ENCODE measurements at places on chromosomes 7 and 10.

GRCh38 chr7:40644454-40645188 lies 509.8 kb downstream of the SUGCT start:
- peak; percentile 18 for DNase-seq

DNA sequence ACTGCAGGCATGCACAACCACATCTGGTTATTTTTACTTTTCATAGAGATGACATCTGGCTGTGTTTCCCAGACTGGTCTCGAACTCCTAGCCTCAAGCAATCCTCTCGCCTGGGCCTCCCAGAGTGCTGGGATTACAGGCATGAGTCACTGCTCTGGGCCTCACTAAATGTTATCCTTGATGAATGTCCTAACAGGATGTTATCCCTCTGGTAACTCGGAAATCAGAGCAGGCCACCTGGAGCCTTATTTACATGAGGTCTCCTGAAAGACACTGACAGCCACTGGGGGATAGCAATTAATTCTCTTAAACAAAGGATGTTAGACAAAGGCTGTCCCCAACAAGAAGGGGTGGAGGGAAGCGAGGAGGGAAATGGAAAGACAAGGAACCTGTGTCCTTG lies 4.5 kb upstream of the ZNF438 start:
- no peak for DNase-seq

- no peak for DNase-seq
Observed at GRCh38 chr7:128940494-128941322, 3.0 kb downstream of the IRF5 start.

- no peak for DNase-seq
Observed at GRCh38 chr10:125799451-125800182, 23.4 kb downstream of the UROS start.

- no peak for DNase-seq
Observed at GRCh38 chr7:111232249-111233084, 141.5 kb downstream of the LRRN3 start.

- DNase-seq: no peak
Observed at GRCh38 chr7:100861616-100861985, 5.6 kb upstream of the TRIP6 start.

- no peak for DNase-seq
Observed at GRCh38 chr7:117567781-117568180, 88.0 kb downstream of the CFTR start.

DNA sequence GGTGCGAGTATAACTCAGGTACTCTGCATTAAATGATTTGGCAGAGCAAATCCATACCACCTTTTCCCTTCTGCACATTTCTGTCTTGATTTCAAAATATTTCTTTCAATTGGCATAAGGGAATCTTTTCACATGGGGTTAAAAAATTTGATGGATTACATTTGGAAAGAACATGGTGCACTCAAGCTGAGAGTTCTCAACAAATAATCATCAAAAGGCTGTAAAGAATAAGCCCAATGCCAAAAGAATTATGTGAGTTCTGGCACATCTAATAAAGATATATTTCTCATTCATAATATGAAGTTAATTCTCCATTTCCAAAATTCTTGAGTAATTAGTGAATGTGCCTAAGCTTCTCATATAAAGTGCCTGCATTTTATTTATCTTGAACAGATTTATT lies 223.1 kb downstream of the GPR37 start:
- no peak for DNase-seq

GRCh38 chr10:361203-362081 lies 226.2 kb downstream of the ZMYND11 start:
- no peak for DNase-seq

DNA sequence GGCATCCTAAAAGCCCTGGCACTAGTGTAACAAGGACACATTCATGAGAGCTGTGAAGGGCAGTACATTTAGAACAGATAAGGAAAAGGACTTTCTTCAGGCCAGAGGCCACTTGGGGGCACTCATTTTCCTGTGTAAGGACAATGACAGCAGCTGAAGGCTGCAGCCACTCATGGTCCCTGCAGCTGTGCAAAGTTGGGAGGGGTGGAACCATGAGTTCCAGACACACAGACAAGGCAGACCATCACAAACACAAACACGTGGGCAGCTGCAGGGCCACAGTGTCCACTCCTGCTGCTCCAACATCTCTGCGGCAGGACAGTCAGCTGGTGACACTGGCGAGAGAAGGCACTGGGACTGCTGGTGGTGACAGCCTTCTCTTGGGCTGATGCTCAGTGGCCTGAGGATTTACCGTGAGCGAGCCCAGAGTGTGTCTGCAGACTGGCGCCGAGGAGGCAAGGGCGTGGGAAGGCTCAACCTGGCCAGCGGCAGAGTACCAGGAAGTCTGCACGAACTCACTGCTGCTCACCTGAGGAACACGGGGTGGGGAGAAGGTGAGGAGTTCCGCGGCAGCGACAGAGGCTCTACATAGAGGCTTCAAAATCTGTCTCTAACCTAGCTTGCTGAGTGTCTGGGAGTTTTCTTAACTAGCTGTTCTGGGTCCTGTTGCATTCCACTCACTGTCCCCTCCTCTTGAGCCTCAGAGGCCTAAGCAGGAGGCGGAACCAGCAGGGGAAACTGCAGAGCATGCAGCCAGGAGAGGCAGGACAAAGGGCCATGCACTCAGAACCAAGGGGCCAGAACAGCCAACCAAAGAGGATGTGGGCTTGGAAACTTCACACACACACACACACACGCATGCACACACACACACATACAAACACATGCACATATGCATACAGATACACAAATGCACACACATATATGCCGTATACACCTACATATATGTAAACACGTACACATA lies 76.5 kb upstream of the DDC start:
- no peak for DNase-seq

- DNase-seq: no peak
Observed at GRCh38 chr7:141915565-141915964, 634 bp upstream of the OR9A4 start.

DNA sequence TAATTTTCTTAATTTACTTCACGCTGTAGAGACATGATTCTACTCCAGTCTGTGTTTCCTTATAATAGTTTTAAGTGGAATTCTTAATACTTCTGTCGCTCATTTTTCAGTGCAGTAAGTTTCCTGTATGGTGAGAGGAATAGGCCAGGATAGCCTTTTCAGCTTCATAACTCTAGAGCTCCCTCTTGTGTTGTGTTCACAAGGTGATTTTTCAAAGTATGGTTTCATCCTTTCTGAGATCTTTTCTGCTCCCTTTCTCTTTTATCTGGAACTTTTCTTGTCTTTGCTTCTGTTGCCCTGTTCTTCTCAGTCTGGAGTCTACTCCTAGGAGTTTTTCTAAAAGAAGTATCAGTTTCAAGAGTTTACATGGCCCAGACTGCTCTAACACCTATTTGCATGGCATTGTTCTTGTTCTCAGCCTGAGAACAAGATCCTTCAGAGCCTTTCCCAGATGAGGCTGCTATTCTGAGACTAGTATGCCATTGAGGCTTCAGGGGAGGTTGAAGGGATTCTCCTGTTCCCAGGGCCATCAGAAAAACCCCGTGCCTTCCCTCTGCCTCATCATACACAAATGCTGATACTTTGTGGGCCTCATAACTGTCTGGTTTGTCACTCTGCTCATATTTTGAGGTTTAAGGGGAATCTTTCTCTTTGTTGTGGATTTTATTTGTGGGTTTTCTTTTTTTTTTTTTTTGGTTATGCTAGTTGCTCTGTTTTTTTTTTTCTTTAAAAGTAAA lies 21.8 kb downstream of the NET1 start:
- no peak for DNase-seq

DNA sequence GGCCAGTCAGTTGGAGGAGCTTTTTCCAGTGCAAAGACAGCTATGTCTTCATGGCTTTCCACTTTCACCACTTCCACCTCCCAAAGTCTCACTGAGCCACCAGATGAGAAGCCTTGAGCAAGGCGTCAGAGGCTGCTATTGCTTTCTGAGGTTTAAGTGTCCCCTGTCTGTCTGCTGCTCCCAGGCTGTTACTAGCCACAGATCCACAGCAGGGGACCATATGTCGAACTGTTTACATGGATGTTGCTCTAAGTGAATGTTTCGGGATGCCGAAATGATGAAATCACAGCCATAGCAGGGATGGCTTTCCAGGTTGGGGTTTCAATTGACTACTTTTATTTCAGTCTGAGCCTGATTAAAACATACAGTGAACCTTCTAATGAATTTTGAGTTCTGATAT lies 88.5 kb downstream of the AVL9 start:
- DNase-seq: no peak

- no peak for DNase-seq
Observed at GRCh38 chr7:66167773-66168387, 37.3 kb upstream of the TPST1 start.

GRCh38 chr7:133310232-133310862 lies 57.5 kb downstream of the EXOC4 start:
- no peak for DNase-seq

GRCh38 chr7:91537260-91538152 lies 273.3 kb downstream of the FZD1 start:
- DNase-seq: no peak

- no peak for DNase-seq
Observed at GRCh38 chr7:150365673-150366398, 2.8 kb upstream of the REPIN1 start.

GRCh38 chr7:32378988-32379387 lies 111.2 kb downstream of the LSM5 start:
- no peak for DNase-seq

GRCh38 chr7:121301446-121302213 lies 27.2 kb upstream of the WNT16 start:
- no peak for DNase-seq

GRCh38 chr7:5406957-5407945 lies 16.4 kb downstream of the TNRC18 start:
- no peak for DNase-seq

- DNase-seq: no peak
Observed at GRCh38 chr10:72954596-72955554, at the start of gene PLA2G12B. TSS of gene PLA2G12B (minus strand) at chr10:72954806. CDS start at chr10:72954685, 121 bp downstream.

- no peak for DNase-seq
Observed at GRCh38 chr7:32943252-32944030, 13.8 kb upstream of the FKBP9 start.

GRCh38 chr7:157678501-157678900 lies 341.7 kb downstream of the DNAJB6 start:
- no peak for DNase-seq

- DNase-seq: no peak
Observed at GRCh38 chr10:124565565-124566221, 104.1 kb downstream of the LHPP start.

DNA sequence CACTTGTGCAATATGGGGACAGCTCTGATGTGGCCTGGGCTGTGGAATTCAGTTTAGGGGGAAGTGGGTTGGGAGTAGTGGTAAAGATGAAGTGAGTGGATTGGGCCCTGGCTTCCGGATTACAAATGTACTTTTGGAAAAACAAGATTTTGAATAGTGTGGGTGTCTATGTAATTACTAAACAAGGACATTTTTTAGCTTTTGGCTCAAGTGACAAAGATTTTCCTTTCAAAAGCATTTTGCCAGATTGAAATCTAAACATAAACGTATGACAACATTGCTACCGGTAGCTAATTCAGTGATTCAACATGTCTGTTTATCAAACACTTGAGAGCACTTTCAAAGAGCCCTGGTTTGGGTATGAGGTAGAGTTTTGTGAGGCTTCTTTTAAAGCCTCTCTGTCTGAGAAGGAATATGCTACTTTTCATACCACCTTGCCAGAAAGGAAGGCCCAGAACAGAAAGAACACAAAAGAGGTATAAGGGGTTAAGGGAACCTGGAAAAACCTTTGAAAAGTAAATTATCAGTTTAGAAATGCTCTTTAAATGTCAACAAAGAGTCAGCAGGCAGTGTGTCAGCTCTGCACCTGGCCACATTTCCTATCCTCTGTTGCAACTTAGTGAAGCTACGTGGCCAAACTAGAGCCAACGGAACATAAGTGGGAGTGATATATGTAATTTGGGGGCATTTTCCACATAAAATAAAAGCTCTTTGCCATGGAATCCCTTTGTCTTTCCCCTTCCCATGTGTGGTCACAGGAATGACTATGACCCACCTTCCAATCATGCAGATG lies 516.1 kb downstream of the NRG3 start:
- DNase-seq: no peak

GRCh38 chr7:86748843-86749719 lies 105.4 kb downstream of the GRM3 start:
- DNase-seq: no peak

DNA sequence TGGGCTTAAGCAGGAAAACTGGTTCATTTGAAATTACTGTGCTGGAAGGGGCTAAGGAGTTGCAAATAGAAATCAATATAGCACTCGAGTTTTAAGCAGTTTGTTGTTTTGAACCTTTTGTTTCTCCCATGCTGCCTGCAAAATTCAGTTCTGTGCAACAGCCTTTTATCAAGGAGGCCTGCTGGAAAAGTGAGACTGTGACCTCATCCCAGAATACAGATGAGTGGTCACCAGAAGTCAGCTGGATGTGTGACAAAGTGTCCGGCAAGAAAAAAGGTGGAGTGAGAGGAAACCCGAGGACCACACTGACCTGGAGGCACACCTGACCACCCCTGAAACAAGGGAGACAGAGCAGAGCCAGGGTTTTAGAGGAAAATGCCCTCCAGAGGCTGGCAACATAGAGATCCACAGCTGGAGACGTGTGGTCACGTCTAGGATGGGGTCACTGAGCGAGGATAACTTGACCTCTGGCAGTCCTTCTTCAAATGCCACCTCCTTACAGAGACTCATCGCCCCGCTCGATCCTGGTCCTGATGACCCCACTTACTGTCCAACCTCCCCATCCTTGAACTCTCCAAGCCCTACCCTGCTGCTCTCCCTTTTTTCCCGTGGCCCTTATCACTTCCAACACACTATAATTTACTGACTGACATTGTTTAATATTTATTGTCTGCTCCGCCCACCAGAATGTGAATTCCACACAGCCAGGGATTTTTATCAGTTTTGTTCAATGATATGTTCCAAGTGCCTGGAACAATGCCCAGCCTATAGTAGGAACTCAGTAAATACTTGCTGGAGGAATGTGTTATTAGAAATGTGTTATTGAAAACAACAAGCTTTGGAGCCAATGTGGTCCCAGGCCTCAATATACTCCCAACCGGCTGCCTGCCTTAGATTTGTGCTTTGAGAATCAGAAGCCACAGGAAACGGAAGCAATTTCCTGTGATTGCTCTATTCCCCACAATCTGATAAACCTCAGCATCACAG lies 243.8 kb downstream of the GLI3 start:
- no peak for DNase-seq

DNA sequence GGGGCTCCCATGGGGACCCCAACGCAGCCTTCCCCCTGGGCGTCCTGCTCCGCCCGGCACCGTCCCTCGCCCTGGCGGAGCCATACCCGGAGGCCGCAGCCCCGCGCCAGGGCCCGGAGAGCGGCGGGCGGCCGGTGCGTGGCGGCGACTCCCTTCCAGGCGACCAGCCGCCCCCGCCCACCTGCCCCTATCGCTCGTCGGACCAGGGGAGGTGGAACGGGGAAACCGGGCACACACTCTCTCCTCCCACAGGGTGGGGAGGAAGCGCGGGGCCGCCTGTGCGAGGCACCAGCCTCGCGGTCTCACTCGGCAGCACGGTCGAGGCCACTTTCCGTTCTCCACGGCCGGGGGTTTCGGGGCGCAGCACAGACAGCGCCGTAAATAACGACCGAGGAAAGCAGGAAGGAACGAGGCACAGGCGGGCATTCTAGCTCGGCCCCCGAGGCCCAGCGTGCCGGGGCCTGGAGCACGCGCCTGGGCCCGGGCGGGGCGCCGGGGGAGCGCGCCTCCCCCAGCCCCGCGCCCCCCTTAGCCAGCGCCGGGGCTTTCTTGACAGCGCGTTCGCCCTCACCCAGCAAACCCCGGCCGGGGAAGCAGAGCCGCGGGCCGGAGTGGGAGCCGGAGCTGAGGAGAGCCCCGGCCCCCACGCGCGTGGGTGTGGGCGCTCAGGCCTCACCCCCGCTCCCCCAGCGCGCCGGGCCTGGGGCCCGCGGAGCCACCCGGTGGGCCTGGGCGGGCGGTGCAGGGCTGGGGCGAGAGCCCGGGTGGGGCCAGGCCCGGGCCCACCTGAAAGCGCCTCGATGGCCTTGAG lies 936 bp downstream of the IGF2BP3 start:
- DNase-seq: peak; percentile 38

Measured in activated naive CD8-positive, alpha-beta T cell treated with anti-CD3 and anti-CD28 coated beads for 36 hours (primary cell).